ENCODE measurements at places on chromosomes 3 and 15. TPM values are rescaled to one million over a fixed set of nuclear protein-coding genes. Genes with fewer than 3 reads are reported as not detected.

The IGF1R gene
- 48.3 TPM for total RNA-seq

The SLC24A5 gene
- total RNA-seq = not detected

The C3orf85 gene
- total RNA-seq = not detected

The P2RY14 gene
- 7.1 TPM for total RNA-seq

The MCCC1 gene
- 68.2 TPM for total RNA-seq

The GABRR3 gene
- total RNA-seq = not detected

The PPM1L gene
- total RNA-seq = 13.5 TPM

The ARHGAP11A gene
- 2.4 TPM for total RNA-seq

The B3GALNT1 gene
- 6.3 TPM for total RNA-seq

The NFKBIZ gene
- 78.2 TPM for total RNA-seq

The SLC25A36 gene
- total RNA-seq = 50.9 TPM

The THAP10 gene
- total RNA-seq = 0.48 TPM

The GP5 gene
- total RNA-seq = 0.19 TPM

The PAQR5 gene
- total RNA-seq = 0.47 TPM

The KCNMB2 gene
- not detected for total RNA-seq

The GRK7 gene
- 0.46 TPM for total RNA-seq

The ARHGEF26 gene
- total RNA-seq = 12.0 TPM

The SRGAP3 gene
- total RNA-seq = 3.0 TPM

The ZNF662 gene
- 3.8 TPM for total RNA-seq

The GPR176 gene
- total RNA-seq = 14.8 TPM

The TTLL13 gene
- total RNA-seq = not detected

The MGLL gene
- total RNA-seq = 129 TPM

The ERC2 gene
- 4.2 TPM for total RNA-seq

The SCG5 gene
- total RNA-seq = not detected

The MESP1 gene
- 4.0 TPM for total RNA-seq

The XCR1 gene
- total RNA-seq = 0.06 TPM

The NRROS gene
- 20.7 TPM for total RNA-seq

The MINAR1 gene
- total RNA-seq = 0.46 TPM

The CPNE9 gene
- total RNA-seq = not detected

The ERICH6 gene
- total RNA-seq = not detected

The PARL gene
- 57.0 TPM for total RNA-seq

The ACTC1 gene
- 0.38 TPM for total RNA-seq

The SOX14 gene
- not detected for total RNA-seq

The ANKRD63 gene
- total RNA-seq = not detected

The BFSP2 gene
- total RNA-seq = not detected

The TXNRD3 gene
- total RNA-seq = 12.5 TPM

The PLCL2 gene
- total RNA-seq = 12.4 TPM

The KLHL6 gene
- 4.0 TPM for total RNA-seq

The SMAD6 gene
- 15.6 TPM for total RNA-seq

The STAB1 gene
- 231 TPM for total RNA-seq

The RTP1 gene
- total RNA-seq = not detected

The STRIT1 gene
- not detected for total RNA-seq

The GNAT1 gene
- 1.3 TPM for total RNA-seq

The GOLGA6L7 gene
- not detected for total RNA-seq

The LIPH gene
- not detected for total RNA-seq

The PLSCR5 gene
- not detected for total RNA-seq

The PLA2G4D gene
- not detected for total RNA-seq

The HYAL3 gene
- total RNA-seq = 2.8 TPM

The LRRC3B gene
- total RNA-seq = not detected

The CERS3 gene
- total RNA-seq = not detected

The IL16 gene
- 45.8 TPM for total RNA-seq
